NCI-H1417 treated with DMSO at 0.1 percent for 48 hours (cell line): ENCODE measurements at places on chromosomes 1 and 21.
A peak's percentile ranks its signal among the peaks of the same experiment; 100 is the strongest.

GRCh38 chr21:35170244-35170643, 121.1 kb upstream of the RUNX1 start:
- DNase-seq, result no peak

GRCh38 chr1:94504601-94505000, 37.0 kb downstream of the F3 start:
- no peak for DNase-seq

DNA sequence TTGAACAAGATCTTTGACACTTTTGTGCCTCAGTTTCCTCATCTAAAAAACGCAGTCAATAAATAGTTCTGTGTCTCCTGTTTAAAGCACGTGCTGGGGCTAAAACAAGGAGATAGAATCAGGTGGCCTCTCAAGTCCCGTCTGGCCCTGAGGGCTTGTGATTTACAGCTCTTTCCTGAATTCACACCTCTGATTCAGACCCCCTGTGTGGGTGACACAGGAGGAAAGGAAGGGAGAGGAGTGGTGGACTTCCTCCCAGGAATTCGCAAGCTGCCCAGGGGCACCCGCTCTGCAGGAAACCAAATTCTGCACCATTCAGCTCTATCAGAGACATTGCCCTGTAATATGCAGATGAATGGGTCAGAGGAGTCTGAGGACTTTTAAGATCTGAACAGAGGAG, 5.2 kb upstream of the PRR9 start:
- no peak for DNase-seq

- DNase-seq, result no peak
Observed at GRCh38 chr1:88311265-88311664, 372.8 kb upstream of the PKN2 start.

GRCh38 chr1:85334962-85335361, 58.5 kb upstream of the BCL10 start:
- no peak for DNase-seq

DNA sequence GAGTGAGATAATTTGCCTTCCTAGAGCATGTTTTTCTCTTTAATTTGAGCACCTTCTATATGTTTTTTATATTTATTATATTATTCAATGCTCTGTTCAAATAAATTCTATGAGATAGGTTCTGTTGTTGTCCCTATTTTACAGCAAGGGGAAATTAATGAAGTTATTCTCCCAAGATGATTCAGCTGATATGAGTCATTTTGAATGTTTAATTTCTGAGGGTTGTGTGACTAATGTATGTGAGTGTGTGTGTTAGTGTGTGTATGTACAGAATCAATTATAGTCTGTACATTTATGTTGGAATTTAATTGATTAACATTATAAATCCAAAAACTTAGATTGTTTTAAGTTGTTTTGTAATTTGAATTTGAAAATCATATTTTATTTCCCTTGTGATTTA, 1536.7 kb upstream of the B3GALT2 start:
- DNase-seq, result no peak

DNA sequence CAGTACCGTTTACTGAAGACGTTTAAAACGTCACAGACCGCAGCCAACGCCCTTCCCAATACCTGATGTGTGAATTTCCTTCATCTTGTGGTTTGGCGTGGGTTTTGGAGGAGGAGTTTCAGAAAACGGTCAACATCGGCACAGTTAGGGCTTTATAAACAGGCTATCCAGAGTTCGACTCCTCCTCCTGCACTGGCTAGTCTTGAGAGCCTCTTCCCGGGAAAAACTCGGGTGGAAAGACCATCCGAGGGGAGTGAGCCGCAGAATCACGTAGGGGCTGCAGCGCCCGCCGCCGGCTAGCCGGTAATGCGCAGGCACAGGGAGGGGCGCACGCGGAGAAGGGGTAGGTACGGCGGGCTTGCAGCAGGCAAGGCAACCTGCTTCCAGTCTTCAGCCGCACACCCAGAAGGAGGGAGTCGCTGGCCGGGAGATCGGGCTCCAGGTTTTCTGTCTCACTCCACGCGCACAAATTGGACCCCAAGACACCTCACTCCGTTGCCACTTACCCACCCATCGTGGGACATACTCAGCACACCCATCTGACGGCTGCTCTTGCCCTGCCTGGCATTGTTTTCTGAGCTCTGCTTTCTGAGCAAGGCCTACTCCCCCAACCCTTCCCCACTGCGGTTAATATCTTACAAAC, 25.4 kb downstream of the SLC19A2 start:
- DNase-seq, result no peak

DNA sequence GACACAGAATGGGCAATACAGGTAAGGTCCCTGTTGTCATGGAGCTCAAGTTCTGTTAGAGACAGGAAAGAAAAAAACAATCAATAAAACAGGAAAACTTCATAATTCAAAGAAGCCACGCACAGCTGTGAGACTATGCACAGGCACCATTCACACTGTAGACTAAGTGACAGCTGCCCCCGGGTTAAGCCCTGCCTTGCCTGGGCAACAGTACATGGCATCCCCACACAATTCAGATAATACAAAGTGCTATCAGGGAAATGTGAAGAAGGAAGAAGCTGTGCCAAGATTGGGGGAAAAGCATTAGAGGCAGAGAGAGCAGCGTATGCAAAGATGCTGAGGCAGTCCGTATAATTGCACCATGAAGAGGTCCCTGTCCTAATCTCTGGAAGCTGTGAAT, 9.0 kb upstream of the KCNE2 start:
- DNase-seq, result no peak

- no peak for DNase-seq
Observed at GRCh38 chr1:24186031-24186710, 918 bp downstream of the IFNLR1 start.

DNA sequence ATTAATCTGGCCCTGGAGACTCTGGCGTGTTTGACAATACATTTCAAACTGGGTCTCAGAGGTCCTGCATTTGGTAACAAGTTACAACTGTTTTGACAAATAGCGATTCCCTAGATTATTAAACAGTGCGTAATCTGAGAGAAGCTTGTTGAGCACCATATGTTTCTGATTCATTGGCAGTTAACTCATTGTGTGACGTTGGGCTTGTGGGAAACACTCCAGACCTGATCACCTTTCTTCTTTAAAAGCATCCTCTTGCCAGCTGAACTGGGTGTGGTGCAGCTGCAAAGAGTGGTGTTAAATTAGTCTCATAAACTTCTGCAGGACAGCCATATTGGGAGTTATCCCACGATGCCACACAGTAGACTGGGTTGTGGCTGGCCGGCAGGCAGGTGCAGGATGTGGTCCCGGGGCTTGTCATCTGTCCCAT, 82.7 kb downstream of the CDC7 start:
- no peak for DNase-seq

- no peak for DNase-seq
Observed at GRCh38 chr1:153364156-153364555, 6.5 kb downstream of the S100A9 start.

GRCh38 chr1:17348593-17349234, 23.3 kb upstream of the PADI6 start:
- no peak for DNase-seq

DNA sequence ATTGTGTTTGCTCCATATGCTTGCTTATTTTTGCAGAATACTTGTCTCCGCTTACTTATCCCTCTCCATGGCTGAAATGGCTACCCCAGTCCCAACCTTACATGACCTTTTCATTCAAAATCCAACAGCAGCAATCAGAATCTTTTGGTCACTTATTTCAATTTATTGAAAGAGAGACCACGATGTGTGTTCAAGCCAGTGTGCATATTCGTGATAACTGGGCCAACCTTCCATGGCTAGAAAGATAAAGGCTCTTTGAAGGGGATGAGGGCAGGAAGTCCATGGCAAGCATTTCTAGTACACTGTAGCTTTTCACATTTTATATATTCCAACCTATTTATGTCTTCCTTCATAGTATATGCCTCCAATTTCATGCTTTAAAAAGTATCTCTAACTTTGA, 23.1 kb downstream of the HSD11B1 start:
- DNase-seq, result no peak

- DNase-seq, result no peak
Observed at GRCh38 chr21:33761441-33762036, 119.2 kb downstream of the ITSN1 start.

- DNase-seq, result no peak
Observed at GRCh38 chr1:229862017-229862774, 204.8 kb upstream of the GALNT2 start.

DNA sequence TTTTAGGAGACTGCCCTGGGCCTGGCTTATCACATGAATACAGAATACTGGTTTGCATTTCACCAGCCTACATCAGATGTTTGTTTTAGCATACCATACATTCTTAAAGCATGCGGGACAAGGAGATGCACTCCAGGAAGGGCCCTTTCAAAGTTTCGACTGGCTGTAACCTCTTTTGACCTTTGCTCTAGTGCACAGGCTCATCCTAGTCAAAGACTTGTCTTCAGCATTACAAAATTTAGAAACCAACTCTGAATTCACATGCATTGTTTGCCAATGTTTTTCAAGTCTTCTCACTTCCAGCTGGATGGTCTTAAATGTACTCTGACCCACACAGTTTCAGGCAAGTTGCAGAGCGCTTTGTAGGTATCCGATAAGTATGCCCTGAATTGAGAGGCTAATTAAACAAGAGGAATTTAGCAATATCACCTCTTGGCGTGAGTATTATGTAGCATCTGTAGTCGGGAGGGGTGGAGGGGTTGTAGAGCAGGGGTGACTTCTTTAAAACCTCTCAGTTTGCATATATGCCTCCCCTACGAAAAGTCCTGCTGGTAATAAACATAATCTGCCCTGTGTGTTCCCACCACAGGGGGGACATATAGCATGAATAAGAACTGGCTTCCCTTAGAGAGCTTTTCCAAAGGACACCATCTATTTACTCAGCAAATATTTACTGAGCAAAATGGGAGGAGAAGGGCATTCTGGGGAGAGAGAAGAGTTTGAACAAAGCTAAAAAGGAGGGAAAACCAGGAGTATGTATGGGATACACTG, 24.4 kb upstream of the AHCYL1 start:
- peak; percentile 92 for DNase-seq

GRCh38 chr1:162605225-162605927, 26.9 kb upstream of the DDR2 start:
- DNase-seq, result no peak

DNA sequence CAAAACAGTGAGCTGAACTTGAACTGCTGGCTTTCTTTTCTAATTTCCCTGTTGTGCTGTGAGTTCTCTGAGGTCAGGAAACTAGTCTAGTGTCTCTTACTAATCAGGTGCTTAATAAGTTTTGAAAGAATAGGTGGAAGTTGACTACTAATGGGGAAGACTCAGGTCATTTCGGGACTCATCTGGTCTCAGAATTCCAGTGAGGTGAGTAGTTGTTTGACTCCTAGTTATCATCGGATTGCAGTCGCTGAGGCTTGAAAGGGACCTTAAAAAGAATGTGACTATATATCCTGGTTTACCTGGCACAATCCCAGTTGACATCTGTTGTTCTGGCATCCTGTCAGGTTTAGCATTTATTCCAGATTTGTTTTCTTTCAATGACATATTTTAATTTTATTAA, 81.4 kb upstream of the SPAG17 start:
- no peak for DNase-seq

- DNase-seq, result no peak
Observed at GRCh38 chr21:32705139-32705538, 22.7 kb downstream of the SYNJ1 start.

- no peak for DNase-seq
Observed at GRCh38 chr21:36992671-36993070, 13.8 kb upstream of the RIPPLY3 start.

DNA sequence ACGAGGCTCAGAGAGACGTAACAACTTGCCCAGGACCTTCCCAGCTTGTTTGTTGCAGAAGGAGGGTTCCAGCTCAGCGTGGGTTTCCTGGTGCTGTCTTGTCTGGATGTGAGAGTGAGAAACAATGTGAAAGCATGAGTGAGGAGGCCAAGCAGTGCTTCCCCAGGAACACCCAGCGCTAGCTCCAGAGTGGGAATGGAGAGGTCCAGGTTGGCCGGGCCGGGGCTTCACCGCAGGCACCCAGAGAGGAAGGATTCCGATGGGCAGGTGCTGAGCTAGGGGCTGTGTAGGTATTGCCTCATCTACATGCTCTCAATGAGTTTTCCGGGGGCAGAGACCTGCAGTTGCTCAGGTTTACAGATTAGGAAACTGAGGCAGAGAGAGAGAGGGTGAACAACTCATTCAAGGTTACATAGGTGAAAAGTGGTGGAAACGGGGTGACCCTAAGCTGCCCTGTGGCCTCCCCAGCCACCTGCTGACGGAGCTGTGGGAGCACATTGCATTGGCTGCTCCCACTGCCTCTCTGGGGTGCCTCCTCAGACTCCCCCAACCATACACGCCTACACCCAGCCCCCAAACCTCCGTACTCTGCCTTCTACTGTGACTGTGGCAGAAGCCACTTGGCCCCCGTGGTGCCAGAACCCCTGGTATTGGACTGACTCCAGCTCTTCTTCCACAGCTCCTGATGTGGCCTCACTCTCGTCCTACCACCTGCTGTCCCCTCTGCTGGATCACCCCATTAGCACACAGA, 51.2 kb downstream of the B3GALT5 start:
- DNase-seq, result no peak

- DNase-seq, result no peak
Observed at GRCh38 chr1:244705261-244706234, 52.6 kb downstream of the DESI2 start.

- no peak for DNase-seq
Observed at GRCh38 chr1:98099501-98099900, 178.7 kb upstream of the DPYD start.

GRCh38 chr1:202498542-202498941, 150.0 kb downstream of the PPP1R12B start:
- DNase-seq, result no peak

- no peak for DNase-seq
Observed at GRCh38 chr1:80961464-80962190, 839.1 kb upstream of the ADGRL2 start.

GRCh38 chr1:209490013-209490412, 93.5 kb upstream of the CAMK1G start:
- no peak for DNase-seq

- no peak for DNase-seq
Observed at GRCh38 chr1:203944651-203945404, 83.4 kb downstream of the SNRPE start.

DNA sequence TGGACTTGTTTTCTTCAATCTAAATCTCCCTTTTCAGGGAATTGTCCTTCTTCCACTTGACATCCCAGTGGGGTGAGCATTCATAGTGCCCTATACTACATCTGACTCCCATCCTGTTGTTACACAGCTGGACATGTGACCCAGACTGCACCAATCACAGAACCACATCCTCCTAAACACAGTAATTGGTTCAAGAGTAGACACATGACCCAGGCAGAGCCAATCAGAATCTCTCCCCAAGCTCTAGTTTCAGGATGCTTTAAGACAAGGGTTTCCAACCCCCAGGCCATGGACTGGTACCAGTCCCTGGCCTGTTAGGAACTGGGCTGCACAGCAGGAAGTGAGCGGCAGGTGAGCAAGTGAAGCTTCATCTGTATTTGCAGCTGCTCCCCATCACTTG, 5.6 kb upstream of the DDOST start:
- DNase-seq, result no peak

GRCh38 chr1:188708795-188709535, 1768.7 kb downstream of the BRINP3 start:
- peak; percentile 60 for DNase-seq
